Stimulated activated CD8-positive, alpha-beta memory T cell treated with anti-CD3 and anti-CD28 coated beads, Interleukin-4, amount 100 ng/mL, for 4 hours (primary cell): ENCODE measurements at places on chromosomes 1 and 21.

GRCh38 chr1:68454534-68454933 is 4.8 kb upstream of the RPE65 start:
- DNase-seq: no peak

- no peak for DNase-seq
Observed at GRCh38 chr1:228510101-228510802, 23.1 kb downstream of the RNF187 start.

DNA sequence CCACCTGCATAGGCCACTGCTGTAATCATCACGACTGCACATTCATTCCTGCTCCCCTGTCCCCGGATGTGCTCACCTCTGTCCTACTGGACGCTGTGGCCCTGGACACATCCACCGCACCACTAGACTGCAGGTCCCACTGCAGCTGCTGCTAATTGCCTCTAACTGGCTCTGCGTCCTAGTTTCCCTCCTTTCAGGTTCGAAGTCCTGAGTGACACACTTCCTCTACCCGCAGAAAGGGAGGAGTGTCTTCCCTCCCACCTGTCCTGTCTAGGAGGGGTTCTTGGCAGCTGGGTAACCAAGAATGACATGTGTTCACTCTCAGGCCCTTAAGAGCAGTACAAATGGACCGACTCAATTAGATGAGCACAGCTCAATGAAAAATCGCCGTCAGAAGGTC is 40.5 kb upstream of the ITPKB start:
- DNase-seq: no peak

GRCh38 chr1:37793773-37794371 is at the start of gene MANEAL:
MANEAL (plus strand) TSS chr1:37793847; CDS start chr1:37794183, 336 bp downstream.
- no peak for DNase-seq

- DNase-seq: no peak
Observed at GRCh38 chr1:43952731-43953346, 6.1 kb downstream of the IPO13 start.

DNA sequence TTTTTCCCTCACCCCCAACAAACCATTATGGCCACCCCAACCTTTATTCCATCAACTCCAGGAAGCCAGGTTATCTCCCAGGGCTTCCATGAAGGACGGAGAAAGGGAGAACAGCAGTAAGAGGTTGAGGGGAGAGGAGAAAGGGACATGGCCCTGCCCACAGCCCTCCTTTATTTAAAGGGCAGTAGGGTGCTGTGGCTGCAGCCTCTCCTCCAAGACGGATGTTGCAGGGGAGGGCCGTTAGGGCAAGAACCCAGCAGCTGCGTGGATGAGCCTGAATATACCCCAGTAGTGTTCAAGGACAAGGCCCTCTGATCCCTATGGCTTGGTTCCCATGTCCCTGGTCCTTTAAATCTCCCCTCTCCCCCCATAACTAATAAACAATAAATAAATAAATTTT is 5.9 kb downstream of the RXFP4 start:
- no peak for DNase-seq

DNA sequence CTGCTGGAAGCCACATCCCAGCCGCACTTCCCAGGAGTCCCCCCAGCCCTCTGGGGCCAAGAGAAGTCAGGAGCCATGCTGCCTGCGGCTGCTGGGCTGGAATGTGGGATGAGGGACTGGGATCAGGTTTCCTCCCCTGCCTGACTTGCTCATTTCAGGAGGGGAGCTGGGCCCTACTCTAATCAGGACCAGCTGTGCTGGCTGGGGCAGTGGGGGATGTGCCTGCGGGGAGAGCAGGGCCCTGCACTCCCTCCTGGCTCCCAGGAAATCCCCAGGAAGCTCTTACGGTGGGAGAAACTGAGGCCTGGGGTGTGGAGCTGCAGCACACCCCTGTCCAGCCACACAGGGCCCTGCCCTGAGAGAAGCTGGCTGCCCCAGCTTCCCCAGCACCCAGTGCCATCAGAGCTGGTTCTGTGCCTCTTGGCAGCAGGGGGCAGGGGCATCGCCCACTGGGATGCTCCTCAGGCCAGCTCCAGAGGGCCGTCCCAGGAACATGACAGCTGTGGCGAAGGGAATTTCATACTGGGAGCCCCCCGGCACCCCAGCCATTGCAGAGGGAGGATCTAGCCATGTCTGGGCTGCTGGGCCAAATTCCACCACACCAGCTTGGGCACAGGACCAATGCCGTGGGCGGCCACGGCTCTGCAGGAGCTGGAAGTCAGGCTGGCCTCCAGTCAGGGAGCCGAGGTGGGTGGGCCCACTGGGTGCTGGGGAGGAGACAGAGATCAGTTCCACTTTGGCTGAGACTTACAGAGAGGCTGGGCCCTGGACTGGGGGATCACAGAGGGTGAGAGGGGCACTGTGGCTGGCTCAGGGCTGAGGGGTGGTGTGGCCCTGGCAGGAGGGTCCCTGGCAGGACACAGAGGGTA is 21.3 kb upstream of the PRSS38 start:
- no peak for DNase-seq

DNA sequence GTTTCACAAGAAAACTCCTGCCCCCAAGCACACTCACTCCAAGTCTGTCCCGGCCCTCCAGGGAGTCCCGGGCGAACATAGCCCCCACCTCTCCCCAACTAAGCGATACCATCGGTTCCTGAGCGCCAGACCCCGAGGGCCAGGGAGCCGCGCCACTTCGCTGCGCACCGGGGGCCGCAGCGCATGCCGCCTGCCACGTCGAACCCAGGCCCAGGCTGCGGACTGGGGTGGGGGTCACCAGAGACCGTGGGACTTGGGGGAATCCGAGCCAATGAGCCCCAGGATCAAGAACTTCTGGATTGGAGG is 801 bp downstream of the RSPO1 start:
- DNase-seq: no peak

DNA sequence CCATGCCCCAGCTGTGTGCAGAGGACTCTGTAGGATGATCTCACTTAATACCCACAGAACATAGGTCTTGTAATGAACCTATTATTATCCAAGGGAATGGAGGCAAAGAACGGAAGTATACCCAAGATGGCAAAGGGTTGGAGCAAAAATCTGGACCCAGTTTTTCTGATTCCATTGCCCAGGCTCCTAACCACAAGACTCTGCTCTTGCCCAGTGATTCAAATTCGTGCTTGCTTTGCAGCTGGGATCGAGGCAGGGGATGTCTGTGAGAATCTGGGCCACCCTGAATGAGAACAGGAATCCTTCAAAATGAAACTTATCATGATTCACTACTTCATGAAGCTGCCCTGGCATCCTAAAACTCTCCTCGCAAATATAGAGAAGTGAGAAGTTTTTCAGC is 97.5 kb upstream of the KCNJ6 start:
- DNase-seq: no peak

DNA sequence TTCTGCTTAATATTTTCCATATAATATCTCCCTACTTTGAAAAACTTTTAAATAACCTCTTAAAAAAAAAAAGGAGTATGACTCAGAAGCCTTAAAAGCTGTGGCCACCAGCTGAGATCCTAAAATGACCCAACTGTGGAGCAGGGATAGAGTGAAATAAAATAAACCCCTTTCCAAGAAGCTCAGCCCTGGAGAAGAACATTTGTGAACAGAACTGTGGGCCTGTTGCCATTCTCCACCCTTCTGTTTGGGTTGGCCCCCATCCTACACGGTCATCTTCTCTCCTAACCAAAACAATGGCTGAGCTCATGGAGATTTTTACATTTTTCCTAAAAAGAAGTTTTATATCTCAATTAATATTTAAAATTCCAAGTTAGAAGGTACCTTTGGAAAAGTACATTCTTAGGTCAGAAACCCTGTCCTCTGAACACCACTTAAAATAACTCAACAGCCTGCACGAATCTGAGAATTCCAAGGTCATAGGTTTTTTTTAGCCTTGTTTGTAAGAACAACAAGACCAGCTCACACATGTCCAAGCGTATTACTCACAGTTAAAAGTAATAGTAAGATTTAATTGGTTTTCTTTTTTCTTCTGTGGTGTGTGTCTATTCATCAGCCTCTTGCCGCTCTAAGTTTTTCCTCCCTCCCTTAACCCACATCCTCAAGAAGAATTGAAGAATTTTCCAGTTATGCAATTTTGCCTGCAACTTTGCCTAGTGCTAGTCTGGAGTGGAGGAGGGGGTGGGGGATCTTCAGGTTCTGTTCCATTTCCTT is 107.7 kb upstream of the ERRFI1 start:
- DNase-seq: no peak
